Caco-2 (cell line): ENCODE measurements at places on chromosomes 6 and 20. TPM values are rescaled to one million over a fixed set of nuclear protein-coding genes. Genes with fewer than 3 reads are reported as not detected.

GRCh38 chr6:128963561-128963960, 80.6 kb downstream of the LAMA2 start:
- DNase-seq = no peak
- H3K36me3 ChIP-seq = no peaks in the 10 kb centered on the region

The TTLL9 gene
- not detected in 2 replicates for total RNA-seq

The PCSK2 gene
- not detected in 2 replicates for total RNA-seq

The TUBB2B gene
- total RNA-seq = 143 and 150 TPM in 2 replicates

The BTNL2 gene
- total RNA-seq = not detected in 2 replicates
